ENCODE measurements at places on chromosomes 3 and 15. TPM values are rescaled to one million over a fixed set of nuclear protein-coding genes. Genes with fewer than 3 reads are reported as not detected.

DNA sequence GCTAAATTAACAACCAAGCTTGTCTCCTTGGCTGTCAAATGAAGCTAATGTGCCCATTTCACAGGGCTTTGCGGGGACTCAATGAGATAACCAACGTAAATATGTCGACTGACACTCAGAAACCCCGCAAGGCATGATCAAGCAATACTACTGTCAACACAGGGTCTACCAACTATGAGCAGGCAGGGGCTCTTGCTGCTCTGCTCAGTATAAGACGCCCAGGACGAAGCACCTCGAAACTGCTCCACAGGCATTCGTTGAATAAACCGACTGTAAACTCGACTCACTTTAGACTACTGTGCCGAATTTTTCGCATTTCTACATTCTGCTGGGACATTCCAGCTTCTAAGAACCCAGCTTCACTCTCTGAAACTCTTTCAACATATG lies 55.0 kb downstream of the FEZF2 start:
- no peak for DNase-seq

- no peak for DNase-seq
Observed at GRCh38 chr3:72613871-72614270, 234.4 kb downstream of the SHQ1 start.

DNA sequence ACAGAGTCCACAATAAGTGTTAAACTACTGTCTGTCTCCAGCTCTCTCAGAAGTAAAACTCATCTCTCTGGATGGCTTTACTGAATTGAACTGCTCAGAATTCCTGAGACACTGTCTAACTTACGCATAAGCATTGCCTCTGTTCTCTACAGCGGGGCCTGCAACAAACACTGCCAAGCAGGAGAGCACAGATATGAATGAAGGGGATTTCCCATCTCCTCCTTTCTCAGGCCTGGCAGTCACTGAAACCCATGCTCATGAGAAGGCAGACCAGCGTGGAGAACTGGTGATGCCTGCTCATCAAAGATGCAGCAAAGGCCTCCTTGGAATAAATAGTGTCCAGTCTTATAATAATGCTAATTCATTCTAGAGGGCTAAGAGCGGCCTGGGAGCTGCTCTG lies 10.3 kb downstream of the RASGRP1 start:
- DNase-seq: no peak

FETUB gene
- not detected for polyA plus RNA-seq

EXOSC7 gene
- polyA plus RNA-seq: 43.1 TPM

Data from spleen (tissue), 13 donors.